Spleen (tissue), 13 donors: ENCODE measurements at places on chromosomes 7 and 10. TPM values are rescaled to one million over a fixed set of nuclear protein-coding genes. Genes with fewer than 3 reads are reported as not detected.

DNA sequence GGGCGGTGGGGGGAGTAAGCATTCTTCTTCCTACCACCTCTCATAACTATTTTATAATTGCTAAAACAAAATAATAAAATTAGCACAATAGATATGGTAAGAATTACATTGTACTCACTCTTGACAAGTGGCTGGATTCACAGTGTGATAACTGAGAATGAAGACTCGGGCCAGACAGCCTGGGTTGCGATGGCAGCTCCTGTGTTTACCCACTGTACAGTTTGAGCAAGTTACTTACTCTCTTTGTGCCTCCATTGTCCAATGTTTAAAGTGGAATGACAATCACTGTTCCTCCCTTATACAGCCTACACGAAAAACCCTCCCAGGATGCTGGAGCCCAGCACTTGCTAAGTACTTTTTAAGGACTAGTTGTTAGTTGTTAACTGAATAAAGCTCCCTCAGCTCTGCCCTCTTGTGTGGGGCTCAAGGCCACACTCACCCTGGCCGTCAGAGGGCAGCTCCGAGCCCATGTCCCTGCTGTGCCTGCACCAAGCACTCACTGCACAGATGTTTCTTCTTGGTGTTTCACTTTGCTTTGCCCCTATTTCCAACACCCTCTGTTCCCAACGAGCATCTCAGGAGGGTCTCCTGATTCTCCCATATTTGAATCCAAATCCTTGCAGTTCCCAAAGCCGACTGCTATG, 56.4 kb upstream of the NPS start:
- DNase-seq, result no peak

GRCh38 chr7:14115701-14116100, 126.2 kb upstream of the ETV1 start:
- no peak for DNase-seq

Gene PIP
- total RNA-seq, result not detected

- no peak for DNase-seq
Observed at GRCh38 chr7:74178632-74179031, 4.5 kb downstream of the EIF4H start.

DNA sequence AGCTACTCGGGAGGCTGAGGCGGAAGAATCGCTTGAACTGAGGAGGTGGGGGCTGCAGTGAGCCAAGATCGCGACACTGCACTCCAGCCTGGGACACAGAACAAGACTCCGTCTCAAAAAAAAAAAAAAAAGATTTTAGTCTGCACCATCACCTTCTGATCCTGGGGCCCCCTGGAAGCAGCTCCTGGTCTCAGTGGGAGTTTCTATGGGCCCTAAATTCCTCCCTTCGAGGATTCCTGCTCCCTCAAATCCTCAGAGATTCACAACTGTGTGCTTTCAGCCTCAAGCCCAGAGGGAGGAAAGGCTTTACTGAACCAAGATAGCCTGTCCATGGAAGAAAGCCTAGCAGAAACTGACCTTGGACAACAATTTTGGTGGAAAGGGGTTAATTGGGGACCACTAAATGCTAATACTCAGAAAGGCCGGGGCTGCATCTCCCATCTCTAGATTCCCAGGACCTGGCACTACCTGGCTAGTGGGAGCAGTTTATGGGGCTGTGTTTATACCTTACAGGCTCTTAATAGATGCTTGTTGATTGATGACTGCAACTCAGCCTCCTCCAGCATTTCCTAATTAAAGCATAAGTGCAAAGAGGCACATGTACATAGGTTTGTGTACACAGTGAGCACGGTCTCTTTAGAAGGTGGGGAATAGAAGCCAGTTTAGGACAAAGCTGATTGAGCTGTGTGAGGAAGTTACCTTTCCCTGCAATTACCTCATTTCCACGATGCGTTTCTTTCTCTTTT, 9.2 kb upstream of the FGFR2 start:
- DNase-seq, result no peak

- DNase-seq, result no peak
Observed at GRCh38 chr7:21071561-21072501, 285.1 kb upstream of the SP8 start.

DNA sequence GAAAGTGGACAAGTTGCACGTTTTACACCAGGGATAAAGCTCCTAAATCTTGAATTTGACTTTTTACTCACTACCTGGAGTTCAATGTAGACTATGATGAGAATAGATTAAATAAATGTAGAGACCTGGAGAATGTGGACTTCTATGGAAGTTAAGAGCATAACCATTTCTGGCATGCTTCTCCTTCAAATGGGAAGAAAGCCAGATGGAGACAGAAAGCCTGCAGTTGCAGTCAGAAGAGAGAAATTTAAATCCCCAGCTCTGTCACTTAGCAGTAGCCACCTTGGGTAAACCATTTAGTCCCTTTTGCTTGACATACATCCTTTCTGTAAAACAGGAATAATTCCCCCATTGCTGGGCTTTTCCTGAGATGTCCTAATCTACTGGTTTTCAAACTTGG, 355.3 kb upstream of the AUTS2 start:
- no peak for DNase-seq

- DNase-seq, result peak; percentile 88
Observed at GRCh38 chr10:86970162-86970981, 2.1 kb downstream of the ADIRF start.

Gene SLC26A4
- total RNA-seq, result 0.50 TPM

DNA sequence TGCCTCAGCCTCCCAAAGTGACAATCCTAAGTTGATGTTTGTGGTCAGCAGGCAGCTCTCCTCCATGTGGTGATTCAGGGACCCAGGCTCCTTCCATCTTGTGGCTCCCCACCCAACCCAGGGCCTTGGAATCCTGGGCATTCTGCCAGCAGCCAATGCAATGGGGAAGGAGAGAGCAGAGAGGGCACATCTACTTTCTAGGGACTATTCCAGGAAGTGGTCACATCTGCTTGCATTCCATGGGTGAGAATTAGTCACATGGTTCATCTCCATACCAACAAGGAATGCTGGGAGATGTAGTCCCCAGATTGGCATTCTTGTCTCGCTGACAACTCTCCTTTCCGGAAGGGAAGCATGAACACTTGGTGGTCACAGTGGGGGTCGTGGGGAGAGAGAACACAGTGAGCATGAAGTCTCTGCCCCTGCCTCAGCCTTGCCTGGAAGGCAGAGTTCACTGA, 9.9 kb upstream of the SRRM3 start:
- no peak for DNase-seq

DNA sequence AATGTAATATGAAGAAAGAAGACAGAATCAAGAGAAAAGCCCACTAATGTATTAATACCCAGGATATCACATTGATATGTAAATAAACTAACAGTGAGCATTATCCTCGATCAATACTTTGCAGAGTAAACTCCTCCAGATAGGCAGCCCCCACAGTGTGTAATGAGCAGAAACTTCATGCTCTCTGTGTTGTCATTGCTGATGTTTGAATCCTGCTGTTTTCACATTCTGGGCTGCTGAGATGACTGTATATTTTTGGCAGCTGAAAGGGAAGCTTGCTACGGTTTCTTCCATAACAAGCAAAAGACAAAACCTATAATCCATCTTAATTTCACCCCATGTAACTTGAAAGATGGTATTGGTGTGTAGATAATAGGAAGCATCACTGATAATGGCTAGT, 15.3 kb upstream of the THSD7A start:
- DNase-seq, result no peak

Gene CDH23
- 12.8 TPM for total RNA-seq

GRCh38 chr7:85290269-85290668, 103.4 kb upstream of the SEMA3D start:
- no peak for DNase-seq

- DNase-seq, result no peak
Observed at GRCh38 chr7:134827436-134827835, 48.0 kb downstream of the CALD1 start.

DNA sequence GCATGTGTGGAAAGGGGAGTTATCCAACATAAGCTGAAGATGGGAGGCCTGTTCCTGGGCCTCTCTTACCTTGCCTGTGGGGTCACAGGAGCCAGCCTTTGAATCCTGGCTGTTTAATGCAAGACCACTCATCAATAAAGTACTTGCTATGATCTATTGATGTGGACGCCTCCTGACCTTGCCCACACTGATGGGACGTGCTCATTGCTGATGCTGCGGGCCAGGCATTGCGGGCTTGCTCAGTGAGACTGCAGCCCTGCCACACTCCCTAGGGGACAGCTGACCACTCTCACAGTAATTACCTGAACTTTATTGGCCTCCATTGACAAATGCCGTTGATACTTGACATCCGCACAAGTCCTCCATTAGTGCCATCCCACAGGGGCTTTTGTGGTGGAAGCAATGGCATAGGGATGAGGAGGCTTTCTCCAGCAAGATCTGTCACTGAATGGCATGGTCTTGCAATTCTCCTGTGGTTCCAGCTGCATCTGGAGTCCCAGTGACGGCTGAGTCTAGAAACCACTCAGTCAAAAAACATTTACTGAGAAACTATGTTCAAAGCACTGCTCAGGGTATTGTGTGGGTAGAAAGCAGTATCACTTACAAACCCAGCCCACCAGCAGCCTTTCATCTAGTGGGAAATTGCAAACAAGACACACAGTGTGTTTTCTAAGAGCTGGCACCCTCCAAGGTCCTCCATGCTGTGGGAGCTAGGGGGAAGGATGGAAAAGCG, 135.1 kb upstream of the YAE1 start:
- no peak for DNase-seq

- DNase-seq, result no peak
Observed at GRCh38 chr10:113965683-113966082, 78.0 kb upstream of the ADRB1 start.

GRCh38 chr7:153084278-153084677, 324.7 kb downstream of the ACTR3B start:
- no peak for DNase-seq

DNA sequence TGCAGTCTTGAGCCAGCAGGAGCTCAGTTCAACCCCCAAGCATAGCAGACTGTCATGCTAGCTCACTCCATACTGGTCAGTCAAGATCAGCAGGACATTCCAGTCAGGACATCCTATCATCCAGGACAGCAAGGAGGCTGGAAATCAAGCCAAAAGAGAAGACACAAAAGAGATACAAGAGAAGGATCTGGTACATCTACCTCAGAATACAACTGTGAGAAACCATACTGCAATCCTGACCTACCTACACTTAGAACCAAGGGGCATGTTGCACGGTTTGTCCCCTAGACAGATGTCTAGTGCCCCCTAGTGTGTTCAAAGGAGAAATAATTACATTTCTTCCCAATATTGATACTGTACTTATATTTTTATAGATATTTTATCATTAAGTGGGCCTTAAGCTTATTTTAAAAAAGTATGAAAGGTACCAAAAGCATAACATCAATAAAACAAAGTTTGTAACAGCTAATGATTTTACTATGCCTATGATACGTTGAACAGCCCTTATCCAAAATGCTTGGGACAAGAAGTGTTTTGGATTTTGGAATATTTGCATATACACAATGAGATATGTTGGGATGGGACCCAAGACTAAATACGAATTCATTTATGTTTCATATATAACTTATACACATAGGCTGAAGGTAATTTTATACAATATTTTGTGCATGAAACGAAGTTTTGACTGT, 26.7 kb downstream of the ERCC6 start:
- DNase-seq, result no peak

DNA sequence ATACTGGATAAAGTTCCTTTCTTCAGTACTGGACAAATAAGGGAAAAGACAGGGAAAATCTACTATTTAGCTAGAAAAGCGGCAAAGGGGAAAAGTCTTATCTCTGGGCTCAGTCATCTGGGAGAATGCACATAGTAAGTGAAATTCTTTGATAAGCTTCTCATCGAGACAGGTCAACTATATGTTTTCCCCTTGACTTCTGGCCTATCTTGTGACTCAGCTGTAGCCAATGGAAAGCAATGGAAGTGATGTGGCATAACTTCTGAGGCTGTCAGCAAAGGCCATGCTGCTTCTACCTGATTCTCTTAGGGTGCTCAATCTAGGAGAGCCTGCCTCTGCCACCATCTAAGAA, 91.9 kb downstream of the PCGF5 start:
- no peak for DNase-seq

GRCh38 chr10:58173391-58173790, 94.3 kb downstream of the IPMK start:
- DNase-seq, result no peak

- DNase-seq, result no peak
Observed at GRCh38 chr7:83984076-83984475, 210.5 kb downstream of the SEMA3A start.

DNA sequence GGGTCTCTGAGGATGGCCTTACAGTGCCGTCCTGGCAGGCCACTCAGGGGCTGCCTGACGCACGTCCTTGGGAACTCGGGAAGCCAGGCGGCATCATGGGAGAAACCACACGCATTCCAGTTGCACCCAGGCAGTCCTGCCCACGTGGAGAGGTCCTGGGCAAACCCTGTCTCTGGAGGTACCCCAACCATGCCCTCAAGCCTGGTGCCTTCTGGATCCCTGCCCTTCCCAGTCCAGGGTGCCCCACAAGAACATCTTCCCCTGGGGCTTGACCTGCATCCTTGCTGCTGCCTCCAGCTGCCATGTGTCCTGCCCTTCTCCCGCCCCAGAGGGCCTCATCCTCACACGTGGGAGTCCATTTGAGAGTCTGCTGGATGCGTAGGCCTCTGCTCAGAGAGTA, 200.3 kb upstream of the PPP2R2D start:
- peak; percentile 64 for DNase-seq

- peak; percentile 87 for DNase-seq
Observed at GRCh38 chr7:139829025-139829774, at the start of gene TBXAS1. TBXAS1 (plus strand) TSS chr7:139829264; CDS start chr7:139829391, 127 bp downstream.

DNA sequence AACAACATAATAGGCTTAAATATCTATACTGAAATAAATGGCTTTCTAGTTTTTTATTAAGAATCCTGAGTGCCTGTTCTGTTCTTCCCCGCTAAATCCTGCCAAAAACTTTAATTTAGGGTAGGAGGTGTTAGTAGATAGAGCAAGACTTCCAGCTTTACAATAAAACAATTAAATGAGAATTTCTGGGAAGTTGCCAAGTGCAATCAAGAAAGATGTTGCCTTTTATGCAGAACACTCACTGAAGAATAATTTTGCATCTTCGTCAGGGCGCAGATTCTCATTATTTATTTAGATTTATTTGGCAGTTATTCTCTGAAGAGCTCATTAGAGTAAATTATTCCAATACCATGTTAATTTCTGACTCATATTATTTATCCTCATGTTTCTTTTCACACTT, 103.2 kb upstream of the GPR141 start:
- no peak for DNase-seq

GRCh38 chr7:2680792-2681490, 7.1 kb upstream of the AMZ1 start:
- peak; percentile 91 for DNase-seq

Gene CPA4
- 0.93 TPM for total RNA-seq

Gene POT1
- total RNA-seq, result 36.1 TPM
